ENCODE measurements at places on chromosomes 1 and 21. TPM values are rescaled to one million over a fixed set of nuclear protein-coding genes. Genes with fewer than 3 reads are reported as not detected.

C1QB gene
- not detected for total RNA-seq

- no peak for DNase-seq
These were observed 1.6 kb downstream of the OVAAL start for GRCh38 chr1:180560200-180560867.

- DNase-seq: no peak
These were observed 92.1 kb downstream of the MAB21L3 start for GRCh38 chr1:116203181-116203723.

CRNN gene
- not detected for total RNA-seq

LAD1 gene
- not detected for total RNA-seq

DNA sequence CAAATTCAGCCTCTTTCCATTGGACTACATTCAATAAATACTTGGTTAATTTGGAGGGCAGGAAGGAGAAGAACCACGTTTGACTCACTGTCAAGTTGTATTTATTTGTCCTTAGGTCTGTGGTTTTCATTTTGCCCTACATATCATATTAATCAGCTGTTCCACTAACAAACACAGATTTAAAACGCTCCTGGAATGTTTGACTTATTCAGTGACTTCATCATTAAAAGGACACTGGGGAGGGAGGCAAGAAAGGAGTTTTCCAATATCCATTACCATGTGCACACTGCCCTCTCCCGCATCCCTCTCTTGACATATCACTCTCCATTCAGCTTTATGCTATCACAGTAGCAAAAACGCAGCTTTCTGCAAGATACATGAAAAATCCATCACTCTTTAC is 98.2 kb upstream of the C1orf87 start:
- peak; percentile 70 for DNase-seq

TRIM58 gene
- not detected for total RNA-seq

EIF4G3 gene
- 22.6 TPM for total RNA-seq

GRCh38 chr21:38114717-38115333 is 142.0 kb upstream of the KCNJ15 start:
- DNase-seq: no peak

DNA sequence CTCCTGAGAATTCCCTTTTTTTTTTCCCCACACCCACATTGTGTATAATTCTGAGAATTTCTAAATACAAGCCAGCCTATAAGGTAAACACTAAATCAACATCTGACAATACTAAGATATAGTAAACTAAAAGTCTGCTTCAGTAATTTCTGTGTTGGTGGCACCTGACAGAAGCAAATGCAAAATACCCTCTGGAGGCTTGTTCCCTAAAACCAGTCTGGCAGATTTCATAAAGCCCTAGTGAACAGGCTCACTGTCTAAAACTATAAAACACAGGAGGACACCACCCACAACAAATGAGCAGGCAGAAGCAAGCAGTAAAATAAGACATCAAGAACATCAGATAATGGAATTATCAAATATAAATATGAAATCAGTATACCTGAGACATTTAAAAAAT is 11.5 kb downstream of the TRIM33 start:
- DNase-seq: no peak

- DNase-seq: no peak
These were observed 12.1 kb downstream of the CENPF start for GRCh38 chr1:214615109-214615508.

GRCh38 chr21:18170829-18171228 is 73.8 kb upstream of the CHODL start:
- DNase-seq: no peak

DNA sequence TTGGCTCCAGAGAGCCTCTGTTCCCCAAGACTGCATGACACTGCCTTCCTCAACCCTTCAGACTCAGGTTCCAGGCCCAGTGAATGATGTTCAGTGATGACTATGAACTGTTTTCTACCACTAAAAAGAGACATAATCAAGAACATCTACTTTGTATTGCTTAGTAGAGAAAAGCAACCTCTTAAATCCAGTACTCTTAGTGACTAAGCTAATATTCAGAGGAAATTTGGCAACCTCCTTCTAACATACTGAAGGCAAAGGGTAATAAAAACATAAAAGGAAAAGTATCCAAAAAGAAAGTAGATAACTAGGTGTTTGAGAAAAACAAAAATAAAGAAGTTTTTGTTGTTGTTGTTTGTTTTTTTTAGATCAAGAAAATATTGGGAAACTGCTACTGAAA is 153.3 kb upstream of the RUNX1 start:
- DNase-seq: no peak

DNA sequence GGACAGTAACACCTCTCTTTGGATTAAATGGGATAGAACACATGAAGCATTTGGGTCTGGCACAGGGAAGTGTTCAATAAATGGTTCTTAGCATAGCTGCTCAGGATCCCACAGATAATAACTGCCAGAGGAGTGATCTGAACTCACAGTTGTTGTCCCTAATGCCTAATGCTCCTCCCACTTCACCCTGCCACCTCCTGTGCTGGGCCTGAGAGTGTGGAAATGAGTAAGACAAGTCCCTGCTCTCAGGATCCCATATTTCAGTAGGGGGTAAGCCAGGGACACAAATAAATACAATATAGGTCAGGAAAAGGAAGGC is 19.9 kb upstream of the FOXO6 start:
- DNase-seq: no peak

GRCh38 chr1:56146449-56146848 is 432.9 kb downstream of the PLPP3 start:
- no peak for DNase-seq

GRCh38 chr1:203649551-203649998 is 22.9 kb downstream of the ATP2B4 start:
- no peak for DNase-seq

DNA sequence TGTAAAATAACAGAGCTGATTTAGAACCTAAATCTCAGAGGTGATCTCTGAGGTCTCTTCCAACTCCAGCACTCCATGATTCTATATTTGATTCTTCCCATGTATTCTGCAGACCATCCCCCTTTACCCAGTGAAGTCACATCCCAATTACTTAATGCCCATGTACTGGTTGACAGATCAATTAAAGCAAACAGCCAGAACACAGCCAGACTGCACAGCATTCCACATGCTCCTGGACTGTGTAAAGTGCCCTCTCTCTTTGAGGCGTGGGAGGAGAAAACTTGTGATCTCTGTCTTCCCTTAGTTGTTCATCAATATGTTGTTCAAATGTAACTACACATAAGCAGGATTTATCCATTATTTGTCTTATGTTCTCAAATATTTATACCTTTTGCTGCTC is 18.1 kb downstream of the NOS1AP start:
- DNase-seq: no peak

ACADM gene
- total RNA-seq: 26.5 TPM

DPT gene
- total RNA-seq: 0.15 TPM

TOR1AIP2 gene
- 45.2 TPM for total RNA-seq

OPRD1 gene
- total RNA-seq: not detected

- no peak for DNase-seq
These were observed 88.6 kb upstream of the PLXNA2 start for GRCh38 chr1:208332774-208333126.

DNA sequence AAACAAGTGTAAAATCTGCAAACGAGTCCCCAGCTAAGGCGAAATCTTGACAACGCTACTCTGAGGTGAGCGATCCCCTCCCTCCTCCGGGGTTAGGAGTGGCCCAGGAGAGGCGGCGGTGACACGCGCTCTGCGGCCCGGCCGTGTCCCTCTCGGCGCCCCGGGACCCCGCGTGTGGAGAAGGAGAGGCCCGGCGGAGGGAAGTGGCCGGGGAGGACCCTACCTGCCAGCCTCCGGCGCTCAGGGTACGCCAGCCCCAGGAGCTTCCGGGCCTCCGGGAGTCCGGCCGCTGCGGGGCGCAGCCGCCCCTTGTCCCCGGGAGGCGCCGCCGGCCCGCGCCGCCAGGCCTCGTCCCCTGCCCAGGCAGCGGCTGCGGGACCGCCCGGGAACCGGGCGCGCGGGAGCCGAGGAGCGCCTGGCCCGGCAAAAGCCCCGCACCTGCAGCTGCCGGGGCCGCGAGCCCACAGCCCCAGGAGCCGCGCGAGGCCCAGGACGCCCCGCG is 543 bp downstream of the ABCB10 start:
- DNase-seq: no peak

KCNJ15 gene
- total RNA-seq: 0.06 TPM

GRCh38 chr1:59833991-59834390 is 19.2 kb downstream of the HOOK1 start:
- no peak for DNase-seq

GRCh38 chr1:153789478-153790034 is 14.3 kb downstream of the SLC27A3 start:
- no peak for DNase-seq

MCOLN2 gene
- 2.3 TPM for total RNA-seq

MAP3K21 gene
- total RNA-seq: 2.6 TPM

- DNase-seq: peak; percentile 19
These were observed 10.7 kb upstream of the ZP4 start for GRCh38 chr1:237901299-237901934.

S100B gene
- not detected for total RNA-seq

GBP6 gene
- not detected for total RNA-seq

AMPD1 gene
- not detected for total RNA-seq

DNA sequence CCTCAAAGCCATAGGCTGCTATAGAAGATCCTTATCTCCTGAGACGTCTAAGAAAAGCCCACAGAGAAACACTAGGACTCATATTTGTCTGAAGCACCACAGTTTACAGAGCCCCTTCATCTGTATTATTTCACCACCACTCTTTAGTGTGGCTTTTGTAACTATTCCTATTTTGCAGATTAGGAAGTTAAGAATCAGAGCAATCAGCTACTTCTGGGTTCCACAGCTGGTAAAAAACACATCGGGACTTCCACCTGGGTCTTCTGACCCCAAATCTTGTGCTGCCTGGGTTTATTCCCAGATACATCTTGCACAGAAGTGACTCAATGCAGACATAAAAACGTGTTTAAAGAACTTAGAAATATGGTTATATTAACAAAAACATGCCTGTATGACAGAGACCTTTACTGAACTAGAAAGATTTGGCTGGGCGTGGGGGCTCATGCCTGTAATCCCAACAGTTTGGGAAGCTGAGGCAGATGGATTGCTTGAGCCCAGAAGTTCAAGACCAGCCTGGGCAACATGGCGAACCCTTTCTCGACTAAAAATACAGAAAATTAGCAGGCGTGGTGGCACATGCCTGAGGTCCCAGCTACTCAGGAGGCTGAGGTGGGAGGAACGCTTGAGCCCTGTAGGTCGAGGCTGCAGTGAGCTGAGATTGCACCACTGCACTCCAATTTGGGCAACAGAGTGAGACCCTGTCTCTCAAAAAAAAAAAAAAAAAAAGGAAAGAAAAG is 40.9 kb downstream of the ELK4 start:
- DNase-seq: no peak

PDE9A gene
- 6.4 TPM for total RNA-seq

NDUFV3 gene
- 44.0 TPM for total RNA-seq

CLCA4 gene
- not detected for total RNA-seq

AVPR1B gene
- not detected for total RNA-seq

DNA sequence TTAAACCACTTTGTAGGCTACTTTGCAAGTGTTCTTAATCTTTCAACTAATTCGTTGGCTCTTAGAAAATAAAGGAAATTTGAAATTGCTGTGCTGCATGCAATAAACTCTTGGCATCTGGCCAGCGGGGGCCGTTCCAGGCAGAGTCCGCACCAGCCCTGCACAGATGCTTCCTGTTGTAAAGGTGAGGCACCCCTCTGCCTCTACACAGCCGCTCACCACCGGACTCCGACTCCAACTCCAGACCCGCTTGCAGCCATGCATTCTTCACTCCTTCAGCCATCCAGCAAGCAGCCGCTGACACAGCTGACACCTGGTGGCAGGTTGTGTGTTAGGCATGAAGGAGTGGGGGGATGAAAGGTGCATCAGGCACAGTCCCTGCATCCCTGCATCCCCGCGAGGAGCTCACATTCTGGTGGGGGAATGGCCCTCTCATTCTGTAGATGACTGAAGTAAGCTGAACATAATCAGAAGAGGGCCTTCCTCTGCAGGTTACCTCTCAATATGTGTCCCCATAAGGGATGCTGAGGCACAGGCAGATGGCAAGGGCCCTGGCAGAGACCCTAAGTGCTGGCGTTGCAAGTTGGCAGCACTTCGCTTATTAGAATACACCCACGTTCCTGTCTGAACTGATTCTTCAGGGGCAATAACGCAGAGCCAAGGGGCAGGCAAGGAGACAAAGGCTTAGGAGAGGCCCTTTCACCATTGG is 56.8 kb downstream of the GLIS1 start:
- peak; percentile 42 for DNase-seq

DNA sequence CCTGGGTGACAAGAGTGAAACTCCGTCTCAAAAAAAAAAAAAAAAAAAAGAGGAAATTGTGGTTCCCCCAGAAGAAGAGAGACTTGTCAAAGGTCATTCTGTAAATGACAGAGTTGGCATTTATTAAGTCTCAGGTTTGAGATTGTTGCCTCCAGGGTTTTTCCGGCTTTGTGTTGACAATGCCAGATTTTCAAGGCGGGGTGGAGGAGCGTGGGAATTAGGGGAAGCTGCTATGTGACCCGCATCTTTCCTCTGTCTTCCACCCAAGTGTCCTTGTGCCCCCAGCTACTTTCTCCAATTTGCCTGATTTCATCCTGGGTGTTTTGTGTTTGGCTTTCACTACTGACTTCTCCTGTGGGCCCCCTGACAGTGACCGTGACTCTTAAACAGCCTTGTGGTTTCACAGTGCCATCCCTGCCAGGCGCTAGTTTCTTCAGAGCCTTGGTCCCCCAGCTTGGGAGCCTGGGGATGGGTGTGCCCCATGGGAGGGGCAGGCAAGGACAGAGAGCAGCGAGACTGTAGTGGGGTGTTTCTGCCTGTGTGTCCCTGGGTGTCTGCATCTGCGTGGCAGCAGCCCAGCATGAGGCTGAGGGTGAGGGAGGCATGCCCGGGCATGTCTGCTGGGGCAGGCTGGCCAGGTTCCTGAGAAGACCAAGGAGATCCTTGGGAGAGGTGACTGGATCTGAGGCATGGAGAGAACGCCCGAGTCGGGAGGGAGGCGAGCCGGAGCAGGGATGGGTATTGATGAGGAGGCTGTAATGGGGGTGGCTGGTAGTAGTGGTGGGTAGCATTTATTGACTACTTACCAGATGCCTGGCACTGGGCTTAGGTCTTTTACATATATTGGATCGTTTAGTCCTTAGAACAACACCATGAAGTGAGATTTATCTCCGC is 46.3 kb downstream of the IER5 start:
- peak; percentile 45 for DNase-seq

- DNase-seq: peak; percentile 15
These were observed 218.0 kb upstream of the GALNT2 start for GRCh38 chr1:229848752-229849677.

- DNase-seq: peak; percentile 68
These were observed 91.7 kb downstream of the RHOU start for GRCh38 chr1:228827019-228827418.

LCE2B gene
- not detected for total RNA-seq

THEM5 gene
- total RNA-seq: not detected

- DNase-seq: no peak
These were observed 897 bp downstream of the ZYG11B start for GRCh38 chr1:52727114-52727586.

DNA sequence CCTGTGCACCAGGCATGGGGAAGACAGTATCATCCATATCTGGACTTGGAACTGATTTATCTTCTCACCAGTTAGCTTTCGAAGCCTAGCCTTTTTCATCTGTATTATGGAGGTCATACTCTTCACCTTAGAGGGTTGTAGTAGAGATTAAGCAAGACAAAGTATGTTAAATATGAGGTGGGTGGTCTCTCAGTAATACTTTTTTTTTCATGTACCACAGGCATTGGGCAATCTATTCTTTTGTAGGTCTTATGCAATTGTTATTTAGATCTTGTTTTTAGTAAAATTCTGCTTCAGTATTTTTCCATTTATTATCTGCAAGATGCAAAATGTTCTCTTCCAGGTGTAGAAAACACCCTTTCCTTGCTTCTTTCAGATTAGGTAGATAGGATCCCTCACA is 35.2 kb upstream of the OR2B11 start:
- no peak for DNase-seq

OR10Z1 gene
- total RNA-seq: not detected

GRCh38 chr1:48841461-48841860 is 64.8 kb upstream of the BEND5 start:
- no peak for DNase-seq

Measured in H4 (cell line).